ENCODE measurements at places on chromosomes 7 and 10.
A peak's percentile ranks its signal among the peaks of the same experiment; 100 is the strongest.

- no peak for DNase-seq
These were observed 163.6 kb downstream of the GALNT11 start for GRCh38 chr7:152189061-152189460.

- DNase-seq: no peak
These were observed 19.5 kb downstream of the GOT1 start for GRCh38 chr10:99410876-99411275.

- no peak for DNase-seq
These were observed 9.1 kb downstream of the CHRM2 start for GRCh38 chr7:136877509-136877908.

- DNase-seq: no peak
These were observed 126.5 kb upstream of the CHRM2 start for GRCh38 chr7:136741941-136742340.

DNA sequence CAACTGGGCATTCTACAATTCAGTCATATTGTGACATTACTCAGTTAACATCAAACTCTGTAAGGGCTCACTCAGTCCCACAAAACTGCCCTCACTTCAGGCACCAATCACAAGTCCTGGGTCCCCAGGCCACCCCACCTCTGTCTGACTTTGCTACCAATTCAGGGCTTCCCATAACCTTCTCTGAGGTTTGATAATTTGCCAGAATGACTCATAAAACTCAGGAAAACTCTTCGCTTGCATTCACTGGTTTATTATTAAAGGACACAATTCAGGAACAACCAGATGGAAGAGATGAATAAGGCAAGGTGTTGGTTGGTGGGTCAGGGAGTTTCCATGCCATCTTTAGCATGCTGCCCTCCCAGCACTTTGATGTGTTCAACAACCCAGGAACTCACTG lies 41.3 kb downstream of the AVL9 start:
- DNase-seq: no peak

DNA sequence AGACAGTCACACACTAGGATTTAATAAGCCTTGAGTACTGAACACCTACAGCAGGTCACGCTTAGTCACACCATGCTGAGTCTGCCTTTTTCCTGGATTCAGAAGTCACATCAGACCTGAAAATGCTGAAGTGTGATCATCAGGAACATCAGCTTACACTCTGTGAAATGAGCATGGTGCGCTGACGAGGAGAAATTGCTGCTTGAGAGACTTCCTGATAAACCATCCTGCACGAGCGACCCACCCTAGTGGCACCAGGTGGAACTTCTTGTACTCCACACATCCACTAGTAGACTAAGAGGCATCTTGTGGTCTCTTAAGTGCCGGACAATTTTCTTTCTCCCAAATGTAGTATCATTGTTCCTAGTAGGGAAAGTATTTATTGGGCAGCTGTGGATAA lies 51.8 kb upstream of the MRLN start:
- peak; percentile 4 for DNase-seq

GRCh38 chr10:119500123-119500795 lies 42.3 kb downstream of the RGS10 start:
- no peak for DNase-seq

DNA sequence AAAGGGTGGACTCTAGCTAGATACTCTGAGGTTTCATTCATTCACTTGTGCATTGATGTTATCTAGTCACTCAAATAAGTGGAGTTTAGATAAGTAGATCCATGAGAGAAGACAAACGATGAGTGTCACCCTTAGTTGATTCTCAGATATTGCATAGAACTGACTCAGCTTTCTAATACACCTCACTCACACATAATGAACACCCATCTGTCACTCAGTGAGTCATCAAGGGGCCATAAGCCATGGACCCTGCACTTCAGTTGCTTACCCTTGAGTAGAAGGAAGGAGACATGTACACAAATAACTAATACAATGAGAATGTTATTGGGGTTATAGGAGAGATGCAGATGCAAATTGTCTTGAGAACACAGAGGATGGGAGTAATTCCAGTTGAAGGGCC lies 163.8 kb downstream of the SORCS3 start:
- DNase-seq: no peak

- no peak for DNase-seq
These were observed 241.3 kb downstream of the ANK3 start for GRCh38 chr10:60148266-60148840.

DNA sequence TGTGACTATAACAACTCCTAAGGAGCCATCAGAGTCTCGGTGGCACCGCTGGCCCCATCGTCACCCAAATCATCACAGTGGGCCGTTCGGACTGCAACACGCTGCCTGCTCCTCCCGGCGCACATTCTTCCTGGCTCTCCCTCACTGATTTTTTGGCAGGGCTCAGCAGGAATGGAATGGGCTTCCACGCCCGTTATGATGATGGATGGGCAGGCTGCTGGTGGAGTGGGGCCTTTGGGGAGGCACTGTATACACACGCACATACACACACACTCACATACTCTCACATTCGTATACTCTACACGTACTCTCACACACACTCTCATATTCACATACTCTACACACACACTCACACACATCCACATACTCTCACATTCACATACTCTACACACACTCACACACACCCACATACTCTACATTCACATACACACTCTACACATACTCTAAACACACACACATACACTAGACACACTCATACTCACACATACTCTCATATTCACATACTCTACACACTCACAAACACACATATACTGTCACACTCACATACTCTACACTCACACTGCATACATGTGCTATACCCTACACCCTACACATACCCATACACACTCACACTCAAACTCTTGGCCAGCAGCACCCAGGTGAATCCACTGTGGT lies 99.8 kb downstream of the KCNMA1 start:
- DNase-seq: no peak

- DNase-seq: no peak
These were observed 94.2 kb upstream of the NPVF start for GRCh38 chr7:25322473-25322872.

- no peak for DNase-seq
These were observed 64.6 kb downstream of the WDR37 start for GRCh38 chr10:1120801-1121211.

GRCh38 chr10:103854686-103855391 lies 537 bp downstream of the SH3PXD2A start:
- no peak for DNase-seq

- no peak for DNase-seq
These were observed 139.4 kb downstream of the TACC2 start for GRCh38 chr10:122128357-122128756.

DNA sequence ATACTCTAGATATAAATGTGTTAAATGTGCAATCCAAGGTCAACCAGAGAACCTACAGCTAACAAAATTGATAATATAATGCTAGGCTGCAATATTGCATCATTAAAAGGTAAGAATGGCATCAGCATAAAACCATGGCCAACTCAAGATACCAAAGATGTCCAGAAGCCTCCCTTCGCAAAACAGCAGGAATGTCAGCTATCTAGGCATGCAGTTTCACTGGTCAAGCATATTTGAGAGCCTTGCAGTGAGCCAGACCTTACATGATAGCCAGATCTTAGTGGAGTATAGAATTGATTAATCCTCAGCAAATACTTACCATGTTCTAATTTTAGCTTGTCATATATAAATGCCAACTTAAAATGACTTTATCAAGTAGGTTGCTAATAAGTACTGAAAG lies 138.8 kb downstream of the ZEB1 start:
- no peak for DNase-seq

DNA sequence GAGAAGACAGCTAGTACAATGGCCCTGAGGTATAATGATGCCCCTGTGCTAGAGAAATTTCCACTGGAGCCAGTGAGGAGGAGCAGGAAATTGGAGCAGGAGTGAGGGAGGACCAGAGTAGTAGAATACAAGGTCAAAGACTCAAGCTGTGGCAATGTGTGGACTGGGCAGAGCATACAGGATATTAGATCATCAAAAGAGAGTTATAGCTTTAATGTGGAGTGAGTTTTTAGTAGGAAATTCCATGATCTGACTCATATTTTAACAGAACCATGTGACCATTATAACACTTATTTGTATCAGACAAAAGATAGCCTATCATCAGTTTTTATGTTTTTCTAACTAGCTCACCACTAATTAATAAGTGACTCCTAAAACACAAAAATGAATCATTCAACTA lies 154.1 kb downstream of the DGKB start:
- no peak for DNase-seq

- DNase-seq: no peak
These were observed 150.3 kb upstream of the CHST15 start for GRCh38 chr10:124243702-124244121.

DNA sequence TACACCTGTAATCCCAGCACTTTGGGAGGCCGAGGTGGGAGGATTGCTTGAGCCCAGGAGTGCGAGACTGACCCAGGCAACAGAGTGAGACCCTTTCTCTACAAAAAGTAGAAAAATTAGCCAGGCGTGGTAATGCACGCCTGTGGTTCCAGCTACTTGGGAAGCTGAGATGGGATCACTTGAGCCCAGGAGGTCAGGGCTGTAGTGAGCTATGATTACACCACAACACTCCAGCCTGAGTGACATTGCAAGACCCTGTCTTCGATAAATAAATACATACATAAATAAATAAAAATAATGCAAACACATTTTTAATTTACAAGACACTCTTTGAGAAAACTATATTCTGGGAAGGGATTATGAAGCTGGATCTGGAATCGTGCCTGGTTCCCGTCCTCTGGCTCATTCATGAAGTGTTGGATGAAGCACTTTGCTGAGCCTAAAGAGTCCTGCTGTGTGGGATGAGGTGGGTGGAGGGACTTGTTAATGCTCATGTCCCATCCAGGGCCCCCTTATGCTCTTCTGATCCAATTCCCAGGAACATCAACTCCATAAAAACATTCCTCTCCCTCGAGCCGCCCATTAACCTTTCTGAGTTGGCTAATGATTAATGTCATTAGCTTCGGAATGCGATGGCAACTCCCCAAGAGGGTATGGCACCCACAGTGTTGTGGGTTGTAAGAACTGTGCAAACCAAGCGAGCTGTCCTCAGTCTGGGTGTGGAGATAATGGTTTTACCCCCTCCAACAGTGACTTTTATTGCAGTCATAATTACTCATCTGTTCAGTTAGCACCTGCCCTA lies 236.3 kb downstream of the BAMBI start:
- no peak for DNase-seq

- no peak for DNase-seq
These were observed 18.3 kb downstream of the AGAP3 start for GRCh38 chr7:151104411-151105235.

GRCh38 chr10:10794046-10794445 lies 223.6 kb upstream of the CELF2 start:
- no peak for DNase-seq

- DNase-seq: no peak
These were observed 229.1 kb upstream of the GRB10 start for GRCh38 chr7:51011710-51012350.

- no peak for DNase-seq
These were observed 38.5 kb downstream of the MTURN start for GRCh38 chr7:30173058-30173897.

DNA sequence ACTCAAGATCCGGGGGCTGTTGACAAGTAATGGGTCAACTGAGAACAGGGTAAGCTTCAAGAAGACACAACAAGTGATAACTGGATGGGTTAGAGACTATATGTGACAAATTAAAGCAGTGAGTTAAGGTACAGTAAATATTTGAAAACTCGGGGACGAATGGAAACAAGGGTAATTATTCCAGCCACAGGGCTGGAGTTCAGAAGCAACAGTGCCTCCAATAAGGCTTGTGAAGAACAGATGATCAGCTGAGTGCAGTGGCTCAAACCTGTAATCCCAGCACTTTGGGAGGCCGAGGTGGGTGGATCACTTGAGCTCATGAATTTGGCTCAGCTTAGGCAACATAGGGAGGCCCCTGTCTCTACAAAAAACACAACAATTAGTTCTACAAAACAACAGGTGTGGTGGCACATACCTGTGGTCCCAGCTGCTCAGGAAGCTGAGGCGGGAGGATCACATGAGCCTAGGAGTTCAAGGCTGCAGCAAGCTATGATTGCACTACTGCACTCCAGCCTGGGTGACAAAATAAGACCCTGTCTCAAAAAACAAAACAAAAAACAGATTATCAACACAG lies 20.5 kb upstream of the DLD start:
- DNase-seq: no peak

DNA sequence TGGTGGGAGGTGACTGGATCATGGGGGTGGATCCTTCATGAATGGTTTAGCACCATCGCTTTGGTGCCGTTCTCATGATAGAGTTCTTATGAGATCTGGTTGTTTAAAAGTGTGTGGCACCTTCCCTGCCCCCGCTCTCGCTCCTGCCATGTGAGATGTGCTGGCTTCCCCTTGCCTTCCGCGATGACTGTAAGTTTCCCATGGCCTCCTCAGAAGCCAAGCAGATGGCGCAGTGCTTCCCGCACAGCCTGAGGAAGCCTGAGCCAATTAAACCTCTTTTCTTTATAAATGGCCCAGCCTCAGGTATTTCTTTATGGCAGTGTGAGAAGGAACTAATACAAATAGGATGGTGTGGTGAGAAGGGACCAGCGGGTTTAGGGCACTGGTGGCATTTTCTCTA lies 243.3 kb upstream of the CELF2 start:
- DNase-seq: no peak

DNA sequence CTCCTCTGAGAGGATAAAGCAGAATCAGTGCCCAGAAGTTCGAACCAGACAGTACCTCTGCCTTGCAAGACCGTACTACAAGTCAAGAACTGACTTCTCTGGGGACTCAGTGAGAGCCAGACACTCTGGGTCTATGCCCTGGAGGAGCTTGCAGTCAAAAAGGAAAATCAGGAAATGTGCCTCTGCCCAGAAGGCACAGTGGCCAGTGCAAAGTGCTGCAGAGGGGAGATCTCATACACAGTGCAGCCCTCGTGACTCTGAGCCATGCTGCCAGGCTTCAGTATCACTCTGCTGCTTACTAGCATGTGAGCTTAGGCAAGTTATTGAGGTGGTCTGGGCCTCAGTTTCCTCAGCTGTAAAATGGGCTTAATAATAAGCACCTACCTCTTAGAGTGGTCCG lies 144.0 kb upstream of the NPY start:
- DNase-seq: no peak

DNA sequence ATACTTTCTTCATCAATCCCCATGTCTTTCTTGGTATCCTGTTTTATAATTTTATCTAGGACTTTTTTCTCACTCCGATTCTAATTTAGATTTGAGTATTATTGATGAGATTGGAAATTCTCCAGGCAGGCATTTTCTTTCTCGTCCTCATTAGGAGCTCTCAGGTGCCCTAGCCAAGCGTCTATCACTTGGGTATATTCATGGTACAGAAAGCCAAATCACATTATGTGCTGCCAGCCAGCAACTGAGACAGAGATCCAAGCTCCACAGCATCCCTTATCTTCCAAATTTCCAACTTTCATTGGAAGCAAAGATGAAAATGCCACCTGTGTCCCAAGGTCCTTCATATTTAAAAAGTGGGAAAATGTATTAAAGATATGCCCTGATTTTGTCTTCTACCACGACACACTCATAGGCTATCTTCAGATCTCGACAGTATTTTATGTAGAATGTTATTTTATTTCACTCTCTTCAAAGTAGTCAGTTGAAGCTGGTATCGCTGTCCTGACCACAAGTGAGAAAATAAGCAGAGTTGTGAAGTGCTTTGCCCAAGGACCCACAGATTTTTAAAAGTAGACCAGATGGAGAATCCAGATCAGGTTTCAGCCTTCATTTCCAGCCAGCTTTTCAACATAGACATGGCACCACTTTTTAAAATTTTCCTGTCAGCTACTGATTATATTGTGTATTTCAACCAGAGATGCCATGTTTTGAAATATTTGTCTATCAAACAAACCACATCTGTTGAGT lies 773.4 kb downstream of the CNTNAP2 start:
- DNase-seq: no peak

All from inflammatory macrophage treated with lipopolysaccharide for 1 hour (primary cell).